ENCODE measurements at places on chromosomes 12 and 14.

- no peak for DNase-seq
These were observed 18.5 kb downstream of the SFSWAP start for GRCh38 chr12:131729254-131729955.

GRCh38 chr14:64928239-64929013 is 14.1 kb downstream of the GPX2 start:
- no peak for DNase-seq

DNA sequence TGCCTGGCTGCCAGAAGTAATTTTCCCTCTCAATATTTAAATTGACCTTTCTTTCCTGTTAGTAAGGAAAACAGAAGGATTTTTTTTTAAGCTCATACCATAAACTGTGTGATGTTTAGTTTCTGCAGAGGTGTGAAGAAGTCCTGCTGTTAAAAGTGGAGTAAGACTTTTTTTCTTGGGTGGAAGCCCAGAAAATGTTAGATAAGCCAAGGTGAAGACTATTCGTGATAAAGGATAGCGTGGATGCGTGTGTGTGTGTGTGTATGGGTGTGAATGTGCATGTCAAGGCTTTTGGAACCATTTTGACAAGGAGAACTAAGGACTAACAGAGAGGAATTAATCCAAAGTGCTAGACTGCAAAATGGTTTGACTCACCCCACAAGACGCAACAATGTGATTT is 152.9 kb upstream of the SEL1L start:
- DNase-seq = no peak

GRCh38 chr14:33184587-33184986 is 245.9 kb downstream of the NPAS3 start:
- peak; percentile 3 for DNase-seq

GRCh38 chr12:46744283-46744682 is 81.5 kb downstream of the SLC38A4 start:
- no peak for DNase-seq

- DNase-seq = no peak
These were observed 90.3 kb downstream of the TPH2 start for GRCh38 chr12:72028966-72029365.

DNA sequence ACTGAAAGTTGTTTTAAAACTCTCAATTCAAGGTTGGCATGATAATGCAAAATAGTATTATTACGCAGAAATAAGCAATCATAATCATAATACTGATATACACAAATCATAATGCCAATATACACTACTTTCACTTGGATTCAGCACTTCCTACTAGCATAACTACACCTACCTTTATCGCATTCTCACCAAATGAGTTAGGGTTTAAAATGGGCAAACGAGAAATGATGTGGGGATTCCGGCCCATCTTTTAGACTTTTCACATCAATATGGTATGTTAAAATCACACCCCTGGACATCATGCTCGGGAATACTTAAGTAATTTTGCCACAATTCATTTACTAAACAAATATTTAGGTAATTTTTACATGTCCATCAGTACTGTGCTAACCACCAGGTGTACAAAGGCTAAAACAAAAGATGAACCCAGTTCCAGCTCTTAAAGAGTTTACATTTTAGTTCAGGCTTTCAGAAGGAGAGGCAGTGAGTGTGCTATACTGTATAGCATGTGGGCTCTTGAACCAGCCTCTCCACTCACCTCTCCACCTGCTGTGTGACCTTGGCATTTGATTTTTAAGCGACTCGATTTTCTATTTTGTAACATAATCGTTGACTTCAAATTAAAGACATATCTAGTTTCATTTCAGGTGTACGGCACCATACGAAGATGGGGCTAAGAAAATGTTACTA is 1.1 kb upstream of the USP15 start:
- no peak for DNase-seq

DNA sequence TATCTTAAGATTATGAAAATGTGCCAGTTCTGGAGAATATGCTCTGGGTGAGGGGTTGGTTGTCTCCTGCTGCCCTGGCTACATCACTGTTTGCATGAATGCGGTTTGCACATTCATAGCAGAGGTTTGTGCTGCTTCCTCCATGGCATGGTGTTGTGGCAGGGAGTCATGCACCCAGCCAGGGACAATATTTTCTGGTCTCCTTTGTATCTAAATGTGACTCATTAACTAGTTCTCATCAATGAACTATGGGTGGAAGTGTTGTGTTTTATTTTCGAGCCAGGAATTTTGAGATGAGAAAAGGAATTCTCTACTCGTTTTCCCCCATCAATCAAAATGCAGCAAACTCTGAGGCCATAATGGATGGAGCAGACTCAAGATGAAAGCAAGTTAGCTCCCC is 527.3 kb downstream of the SNAPC1 start:
- DNase-seq = peak; percentile 1

DNA sequence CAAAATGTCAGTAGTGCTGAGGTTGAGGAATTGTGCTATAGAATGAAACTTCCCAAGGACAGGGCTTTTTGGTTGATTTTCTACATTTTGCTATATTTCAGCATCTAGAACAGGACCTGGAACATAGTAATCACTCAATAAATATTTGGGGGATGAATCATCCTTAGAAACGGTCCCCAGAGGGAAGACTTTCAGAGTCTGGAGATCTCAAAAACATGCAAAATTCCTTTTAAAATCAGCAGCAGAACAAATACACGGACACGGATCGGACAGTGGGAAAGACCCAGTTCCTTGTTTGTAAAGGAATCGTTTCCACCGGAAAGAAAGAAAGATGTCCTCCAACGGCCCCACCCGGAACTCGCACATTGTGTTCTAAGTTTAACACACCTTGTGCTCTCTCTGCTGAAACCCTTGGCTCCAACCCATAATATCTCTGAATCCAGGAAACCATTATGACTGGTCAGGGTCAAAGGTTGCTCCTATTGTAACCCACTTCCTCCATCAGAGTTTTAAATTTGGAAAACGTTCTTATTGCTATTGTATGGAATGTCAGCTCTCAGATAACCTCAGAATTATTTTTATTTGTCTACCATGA is 617.2 kb downstream of the MED13L start:
- DNase-seq = no peak

DNA sequence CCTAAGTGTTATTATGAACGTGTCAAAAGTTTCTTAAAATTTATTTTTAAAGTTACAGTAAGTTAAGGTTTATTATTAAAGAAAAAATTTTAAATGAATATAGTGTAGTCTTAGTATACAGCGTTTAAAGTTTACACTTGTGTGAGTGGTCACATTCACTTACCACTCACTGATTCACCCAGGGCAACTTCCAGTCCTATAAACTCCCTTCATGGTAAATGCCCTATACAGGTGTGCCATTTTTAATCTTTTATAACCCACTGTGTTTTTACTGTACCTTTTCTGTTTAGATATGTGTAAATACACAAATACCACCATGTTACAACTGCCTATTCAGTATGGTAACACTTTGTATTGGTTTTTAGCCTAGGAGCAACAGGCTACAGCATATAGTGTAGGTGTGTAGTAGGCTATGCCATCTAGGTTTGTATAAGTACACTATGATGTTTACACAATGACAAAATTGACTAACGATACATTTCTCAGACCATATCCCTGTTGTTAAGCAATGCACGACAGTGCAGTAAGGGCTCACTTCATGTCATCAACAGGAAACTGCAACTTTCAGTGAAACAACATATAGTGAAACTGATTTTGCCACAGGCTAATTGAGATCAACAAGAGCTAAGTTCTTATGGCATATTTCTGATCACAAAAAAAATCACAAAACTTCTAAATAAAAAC is 112.0 kb upstream of the TMCC3 start:
- DNase-seq = no peak

DNA sequence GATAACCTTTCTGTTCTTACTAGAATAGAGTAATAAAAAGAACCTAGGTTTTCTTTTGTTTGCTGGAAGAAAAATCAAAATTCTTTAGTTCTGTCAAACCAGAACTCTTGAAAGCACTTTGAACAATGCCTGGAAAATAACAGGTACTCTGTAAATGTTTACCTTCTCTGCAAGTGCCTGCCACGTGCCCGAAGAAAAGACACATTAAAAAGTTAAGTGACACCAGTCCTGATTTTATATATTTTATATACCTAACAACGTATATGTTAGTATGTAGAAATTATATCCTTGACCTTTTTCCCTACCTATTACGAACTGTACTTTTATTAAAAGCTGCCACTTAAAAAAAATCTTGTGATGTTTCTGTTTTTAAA is 976 bp downstream of the THAP2 start:
- no peak for DNase-seq

- peak; percentile 58 for DNase-seq
These were observed 37.6 kb downstream of the PACS2 start for GRCh38 chr14:105351920-105352851.

- no peak for DNase-seq
These were observed 90.4 kb upstream of the MAX start for GRCh38 chr14:65192686-65193085.

GRCh38 chr14:52043690-52044089 is 25.2 kb downstream of the NID2 start:
- DNase-seq = no peak

DNA sequence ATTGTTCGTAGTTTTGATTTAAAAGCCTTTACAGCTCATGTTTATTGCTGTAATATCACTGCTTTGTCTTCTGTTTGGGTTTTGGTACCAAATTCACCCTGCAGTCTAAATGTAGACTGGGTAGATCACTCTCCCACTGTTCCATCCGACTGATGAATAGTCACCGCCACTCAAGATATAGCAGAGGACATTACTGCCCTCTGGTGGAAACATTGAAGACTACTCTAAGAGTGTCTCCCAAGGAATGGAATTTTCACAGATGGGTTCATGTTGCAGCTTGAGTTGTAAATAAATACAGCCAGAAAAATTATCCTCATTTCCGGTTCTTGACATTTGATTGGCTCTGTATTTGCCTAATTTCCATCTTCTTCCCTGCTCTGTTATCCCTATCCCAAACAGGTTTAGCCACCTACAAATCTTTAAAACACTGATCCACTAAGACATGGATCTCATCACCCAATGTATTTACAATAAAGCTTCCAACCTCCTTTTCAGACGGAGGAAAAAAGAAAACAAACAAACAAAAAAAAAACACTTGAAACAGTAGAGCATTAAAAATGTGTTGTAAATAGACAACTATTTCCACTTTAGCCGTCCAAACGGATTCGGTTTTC is 198.3 kb upstream of the CPNE8 start:
- DNase-seq = peak; percentile 6

- DNase-seq = no peak
These were observed 57.2 kb upstream of the C14orf132 start for GRCh38 chr14:95981965-95982364.

GRCh38 chr12:56808954-56809353 is 45.8 kb downstream of the HSD17B6 start:
- DNase-seq = no peak

DNA sequence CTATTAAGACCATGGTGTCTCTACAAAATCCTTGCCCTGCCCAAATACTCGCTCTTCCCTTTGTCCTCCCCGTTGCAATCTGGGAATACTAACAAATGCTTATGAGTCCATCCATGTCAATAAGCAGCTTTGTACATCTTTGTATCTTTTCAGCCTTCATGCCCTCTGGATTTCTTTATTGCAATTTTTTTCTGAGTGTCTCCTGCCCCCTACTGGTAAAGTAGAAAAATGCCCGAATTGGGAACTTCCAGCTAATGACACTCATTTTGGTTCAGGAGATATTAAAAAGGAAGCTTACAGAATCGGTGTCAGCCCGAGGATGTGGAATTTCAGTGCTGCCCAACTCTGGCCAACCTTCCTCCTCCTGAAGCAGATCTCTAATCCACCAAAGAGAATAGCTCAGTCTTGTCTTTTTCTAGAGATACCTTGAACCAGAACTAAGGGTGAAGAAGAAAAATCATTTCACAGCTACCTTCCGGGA is 46.0 kb downstream of the SH2B3 start:
- DNase-seq = no peak

DNA sequence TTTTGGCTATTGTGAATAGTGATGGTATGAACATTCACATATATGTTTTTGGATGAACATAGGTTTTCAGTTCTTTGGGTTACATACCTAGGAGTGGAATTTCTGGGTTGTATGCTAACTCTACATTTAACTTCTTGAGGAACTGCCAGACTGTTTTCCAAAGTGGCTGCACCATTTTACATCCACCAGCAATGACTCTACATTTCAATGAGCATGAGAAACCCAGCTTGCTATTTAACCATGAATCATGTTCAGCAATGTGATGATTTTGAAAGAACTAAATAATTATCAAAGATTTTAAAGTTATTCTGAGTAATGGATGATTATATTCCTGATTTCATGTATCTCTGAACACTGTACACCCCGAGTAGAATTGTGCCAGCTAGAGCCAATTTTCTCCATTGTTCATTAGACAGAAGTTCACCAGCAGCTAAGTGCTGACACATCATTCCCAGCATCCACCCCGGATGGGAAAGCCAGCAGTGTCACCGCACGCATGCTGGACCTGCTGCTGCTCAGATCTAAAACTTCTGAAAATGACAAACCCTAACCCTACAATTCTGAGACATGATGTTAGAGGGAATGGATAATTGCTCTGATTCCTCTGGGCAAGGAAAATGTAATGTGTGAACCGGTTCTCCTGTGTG is 13.3 kb upstream of the ANAPC5 start:
- DNase-seq = no peak

GRCh38 chr12:54415221-54415929 is 3.7 kb downstream of the ITGA5 start:
- DNase-seq = no peak

GRCh38 chr14:89723930-89724627 is 230.5 kb downstream of the EFCAB11 start:
- DNase-seq = no peak

DNA sequence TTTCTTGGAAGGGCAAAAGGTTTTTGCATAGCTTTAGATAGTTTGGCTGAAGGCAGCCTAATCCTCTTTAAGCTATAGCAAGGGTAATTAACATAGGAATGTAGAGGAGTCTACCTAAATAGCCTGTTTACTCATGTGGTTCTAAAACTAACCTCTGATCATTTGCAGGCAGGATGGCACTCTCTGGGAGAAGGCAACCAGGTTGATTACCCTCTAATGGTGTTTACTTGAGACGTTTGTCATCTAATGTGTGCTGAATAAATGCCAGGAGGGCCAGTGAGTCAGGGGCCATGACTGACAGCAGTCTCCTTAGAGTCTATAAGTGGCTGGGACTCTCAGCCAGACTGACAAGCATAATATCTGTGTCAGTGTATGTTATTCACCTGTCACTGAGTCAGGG is 286.4 kb downstream of the PCNX1 start:
- no peak for DNase-seq

DNA sequence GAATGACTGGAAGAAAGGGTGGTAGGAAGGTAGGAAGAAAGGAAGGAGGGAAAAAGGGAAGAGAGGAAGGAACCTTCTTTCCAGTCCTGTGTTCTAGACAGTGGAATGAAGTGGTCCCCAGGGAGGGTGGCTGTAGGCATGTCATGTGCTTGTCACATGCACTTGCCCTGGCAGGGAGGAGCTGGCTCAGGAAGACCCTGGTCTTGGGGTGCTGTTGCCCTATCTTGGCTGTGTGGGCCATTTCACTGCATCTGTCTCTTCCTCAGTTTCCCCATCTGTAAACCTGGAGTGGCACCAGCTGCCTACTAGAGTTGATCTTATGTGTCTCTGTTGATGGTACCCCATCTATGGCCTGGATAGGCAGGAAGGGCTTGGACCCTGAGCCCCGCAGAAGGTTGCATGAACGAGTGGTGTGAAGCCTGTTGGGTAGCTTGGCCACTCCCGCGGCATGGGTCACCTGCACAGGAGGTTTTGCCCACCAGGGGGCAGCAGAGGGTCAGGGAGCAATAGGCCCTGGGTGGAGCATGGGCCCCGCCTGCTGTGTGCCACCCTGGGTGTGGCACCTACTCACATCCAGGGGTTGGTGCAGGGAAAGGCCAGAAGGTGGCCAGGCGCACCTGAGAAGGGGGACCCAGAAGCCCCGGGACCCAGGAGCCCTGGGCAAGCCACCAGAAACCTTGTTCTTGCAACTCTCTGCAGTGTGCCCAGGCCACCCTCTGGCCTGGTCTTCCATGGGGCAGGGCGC is 25.1 kb downstream of the MEG3 start:
- no peak for DNase-seq

Data from fibroblast of skin of left quadriceps (primary cell).